ENCODE measurements at places on chromosomes 3 and 15.

- DNase-seq: no peak
These were observed 19.6 kb downstream of the HSPBAP1 start for GRCh38 chr3:122773944-122774509.

GRCh38 chr3:115819785-115820384 is 196.6 kb downstream of the GAP43 start:
- peak; percentile 31 for DNase-seq

GRCh38 chr15:72168131-72168807 is 29.3 kb downstream of the GRAMD2A start:
- no peak for DNase-seq

DNA sequence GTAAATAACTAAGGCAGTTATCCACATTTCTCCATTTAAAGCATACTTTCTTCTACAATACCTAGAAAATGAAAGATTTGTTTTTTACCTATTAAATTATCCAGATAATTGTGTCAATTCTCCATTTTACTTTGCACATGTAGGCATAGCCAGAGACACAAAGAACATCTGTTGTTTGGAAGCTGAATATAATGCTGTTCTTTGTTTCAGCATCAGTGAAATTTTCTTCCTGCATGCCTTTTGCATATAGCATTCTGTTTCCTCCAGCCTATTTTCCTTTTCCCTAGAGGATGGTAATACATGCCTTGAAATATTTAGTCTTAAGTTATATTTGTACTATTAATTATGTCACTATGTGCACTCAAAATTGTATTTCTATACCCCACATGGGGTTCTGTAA is 233.7 kb downstream of the CNTN6 start:
- DNase-seq: no peak

GRCh38 chr3:175002732-175003143 is 143.6 kb downstream of the NAALADL2 start:
- DNase-seq: no peak

- no peak for DNase-seq
These were observed 90.9 kb downstream of the SAMMSON start for GRCh38 chr3:70090322-70090913.

- DNase-seq: no peak
These were observed 4.3 kb upstream of the GLYCTK start for GRCh38 chr3:52283306-52283705.

DNA sequence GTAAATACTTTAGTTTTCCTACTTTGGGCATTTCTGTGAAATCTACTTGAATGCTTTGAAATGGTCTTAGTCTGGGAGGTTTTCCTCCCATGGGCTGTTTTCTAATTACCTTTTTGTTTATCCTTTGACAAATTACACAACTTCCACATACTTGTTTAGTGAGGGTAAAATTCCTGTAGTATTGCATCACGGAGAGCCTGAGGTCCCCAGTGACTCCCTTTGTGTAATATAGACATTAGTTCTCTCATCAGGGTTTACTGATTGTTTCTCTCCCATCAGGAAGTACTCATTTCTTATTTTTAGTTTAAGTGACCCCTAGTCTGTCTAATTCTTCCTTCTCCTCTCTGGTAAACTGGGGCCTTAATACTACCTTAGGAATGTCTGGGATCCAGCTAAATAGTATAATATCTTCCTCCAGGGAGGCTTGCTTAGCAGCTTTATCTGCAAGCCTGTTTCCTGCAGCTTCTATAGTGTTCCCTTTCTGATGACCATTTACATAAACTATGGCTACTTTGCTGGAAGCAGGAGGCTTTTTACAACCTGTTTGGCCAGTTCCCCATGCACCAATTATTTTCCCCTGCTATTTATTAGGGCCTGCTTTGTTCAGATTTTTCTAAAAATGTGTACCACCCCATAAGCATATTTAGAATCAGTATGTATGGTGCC is 87.2 kb upstream of the XCR1 start:
- no peak for DNase-seq

DNA sequence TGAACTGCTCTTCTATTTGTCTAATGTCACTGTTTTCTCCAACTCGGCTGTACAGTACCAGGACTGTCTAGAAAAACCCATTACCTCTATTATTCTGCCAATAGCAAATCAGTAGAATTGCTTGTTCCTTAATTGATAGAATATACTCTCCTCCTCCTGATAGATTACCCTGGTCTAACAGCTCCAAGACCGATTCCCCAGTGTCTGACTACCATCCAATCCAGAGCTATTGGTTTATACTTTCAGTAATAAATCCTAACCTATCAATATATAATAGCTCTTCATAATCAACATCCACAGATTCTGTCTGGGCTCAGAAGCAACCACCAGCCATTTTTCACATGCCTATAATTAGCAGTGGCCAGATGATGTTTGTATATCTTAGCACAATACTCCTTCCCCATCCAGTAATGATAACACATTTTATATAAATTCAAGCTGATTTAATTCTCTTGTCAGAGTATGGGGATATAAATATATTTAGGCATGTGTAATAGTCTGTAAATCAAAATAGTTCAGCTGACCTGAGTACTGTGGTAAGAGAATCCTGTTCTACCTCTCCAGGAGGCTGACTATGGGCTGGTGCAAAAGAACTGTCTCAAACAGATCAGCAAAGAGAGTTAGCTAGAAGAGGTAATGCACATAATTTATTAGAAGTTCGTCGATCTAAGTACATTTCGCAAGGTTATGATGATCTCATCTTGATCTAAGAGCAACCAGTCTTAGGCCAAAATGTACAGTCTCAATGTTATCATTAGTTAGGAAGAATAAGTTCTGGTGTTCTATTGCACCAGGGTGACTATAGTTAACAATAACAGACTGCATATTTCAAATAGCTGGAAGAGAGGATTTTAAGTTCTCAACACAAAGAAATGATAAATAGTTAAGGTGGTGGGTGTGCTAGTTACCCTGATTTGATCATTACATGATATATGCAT is 193.4 kb downstream of the SHOX2 start:
- DNase-seq: no peak

DNA sequence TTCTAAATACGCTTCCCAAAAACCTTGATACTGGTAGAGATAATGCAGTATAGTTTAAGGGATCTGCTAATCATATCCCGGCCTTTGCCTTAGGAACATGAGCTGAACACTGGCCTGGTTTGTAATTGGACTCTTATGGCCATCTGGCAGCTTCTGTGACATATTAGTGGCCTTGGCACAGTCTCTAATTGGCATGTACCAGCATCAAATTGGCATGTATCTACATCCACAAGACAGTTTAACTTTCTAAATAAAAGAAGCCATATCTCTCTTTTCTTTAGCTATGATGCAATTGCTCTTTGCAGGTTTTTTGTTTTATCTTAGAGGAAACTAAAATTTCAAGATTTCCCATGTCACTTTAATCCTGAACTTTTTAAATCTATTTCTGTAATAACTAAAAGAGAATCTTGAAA is 44.6 kb upstream of the FILIP1L start:
- no peak for DNase-seq

DNA sequence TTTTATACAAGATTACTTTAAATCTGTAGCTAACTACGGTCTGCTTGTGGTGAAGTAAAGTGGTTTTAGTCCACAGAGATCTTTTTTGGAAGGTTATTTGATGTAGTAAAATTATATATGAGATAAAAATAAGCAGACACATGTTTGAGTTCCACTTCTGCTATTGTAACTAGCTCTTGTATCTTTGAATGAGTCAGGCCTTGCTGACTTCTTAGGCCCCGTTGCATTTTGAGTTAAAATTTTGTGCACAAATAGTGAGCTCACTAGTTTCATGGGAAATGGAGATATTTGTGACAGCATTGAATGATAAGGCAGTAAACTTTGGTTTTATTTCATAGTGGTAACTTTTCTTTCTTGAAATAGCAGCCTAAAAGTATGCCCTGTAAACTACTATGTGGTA is 42.6 kb downstream of the ARIH1 start:
- no peak for DNase-seq

DNA sequence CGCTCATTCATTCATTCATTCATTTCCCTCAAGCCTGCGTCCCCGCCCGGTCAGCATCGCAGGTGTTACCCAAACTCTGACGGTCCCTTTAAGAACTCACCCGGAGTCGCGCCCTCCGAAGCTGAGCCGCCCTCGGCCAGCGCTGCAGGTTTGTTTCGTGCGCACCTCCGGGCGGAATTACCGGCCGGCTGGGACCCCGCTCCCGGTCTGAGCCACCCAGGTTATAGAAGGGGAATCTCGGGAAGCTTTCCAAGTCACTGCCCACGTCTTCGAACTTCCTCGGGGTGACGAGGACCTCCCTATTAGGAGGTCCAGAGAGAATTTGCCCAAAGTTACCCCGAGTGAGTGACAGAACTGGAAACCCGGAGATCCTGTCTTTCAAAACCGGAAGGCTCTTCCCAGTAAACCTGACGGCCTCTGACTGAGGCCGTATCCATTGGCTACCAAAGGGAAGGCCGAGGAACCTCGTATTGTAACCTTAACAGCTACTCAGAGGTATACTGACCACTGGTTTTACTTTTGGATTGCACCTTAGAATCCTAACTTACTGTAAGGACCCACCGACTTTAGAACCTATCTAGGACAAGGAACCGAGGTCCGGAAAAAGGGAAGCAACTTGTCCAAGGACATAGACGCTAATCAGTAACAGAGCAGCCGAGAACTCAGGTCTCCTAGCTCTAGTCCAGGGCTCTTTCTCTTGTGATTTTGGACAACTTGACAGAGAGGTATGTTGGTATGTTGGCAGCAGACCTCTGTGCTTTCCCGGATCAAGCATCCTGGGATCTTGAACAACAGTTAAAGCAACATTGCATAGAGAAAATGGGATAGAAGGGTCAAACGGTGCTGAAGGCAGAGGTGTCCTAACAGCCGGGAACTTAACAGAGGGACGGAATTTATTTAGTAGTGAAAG is 788 bp upstream of the DLG1 start:
- DNase-seq: no peak

Measured in NCI-H187 treated with DMSO at 0.1 percent for 48 hours (cell line).